ENCODE measurements at places on chromosomes 7 and 10.

- DNase-seq = no peak
Observed at GRCh38 chr7:79664884-79665676, 211.6 kb upstream of the MAGI2 start.

- no peak for DNase-seq
Observed at GRCh38 chr7:102170393-102170970, 116.2 kb upstream of the SH2B2 start.

GRCh38 chr10:7950981-7951847 is 103.3 kb upstream of the GATA3 start:
- DNase-seq = no peak

GRCh38 chr10:114285961-114286441 is 46.9 kb downstream of the VWA2 start:
- no peak for DNase-seq

DNA sequence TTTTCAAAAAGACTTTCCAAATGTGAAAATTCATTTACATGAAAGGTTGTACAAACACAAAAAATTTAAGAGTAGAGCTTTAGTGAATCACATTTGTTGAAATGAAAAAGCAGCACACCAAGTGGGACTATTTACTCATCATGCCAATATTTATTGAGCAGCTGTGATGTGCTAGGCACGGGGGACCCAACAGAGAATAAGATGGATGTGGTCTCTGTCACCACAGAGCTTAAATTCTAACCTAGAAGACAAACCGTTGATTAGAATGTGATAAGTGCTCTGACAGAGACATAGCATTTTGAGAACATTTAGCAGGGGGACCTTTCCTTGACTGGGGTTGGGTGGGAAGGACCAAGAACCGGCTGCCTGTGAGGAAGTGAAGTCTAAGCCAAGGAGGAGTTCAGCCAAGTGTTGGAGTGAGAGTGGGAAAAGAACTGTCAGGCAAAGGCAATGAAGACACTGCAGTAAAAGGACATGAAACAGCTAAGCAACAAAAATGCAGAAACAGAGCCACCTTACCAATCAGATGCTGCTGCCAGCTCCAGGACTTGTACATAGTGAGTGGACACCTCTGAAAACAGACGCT is 19.1 kb downstream of the ADAM12 start:
- no peak for DNase-seq

- DNase-seq = no peak
Observed at GRCh38 chr7:129168231-129169021, 20.0 kb upstream of the SMO start.

- no peak for DNase-seq
Observed at GRCh38 chr7:151166629-151167196, 781 bp downstream of the GBX1 start.

GRCh38 chr10:129699722-129700340 is 232.8 kb downstream of the MGMT start:
- DNase-seq = no peak
